Ecto neural progenitor cell (in vitro differentiated cells): ENCODE measurements at places on chromosomes 4 and X.

DNA sequence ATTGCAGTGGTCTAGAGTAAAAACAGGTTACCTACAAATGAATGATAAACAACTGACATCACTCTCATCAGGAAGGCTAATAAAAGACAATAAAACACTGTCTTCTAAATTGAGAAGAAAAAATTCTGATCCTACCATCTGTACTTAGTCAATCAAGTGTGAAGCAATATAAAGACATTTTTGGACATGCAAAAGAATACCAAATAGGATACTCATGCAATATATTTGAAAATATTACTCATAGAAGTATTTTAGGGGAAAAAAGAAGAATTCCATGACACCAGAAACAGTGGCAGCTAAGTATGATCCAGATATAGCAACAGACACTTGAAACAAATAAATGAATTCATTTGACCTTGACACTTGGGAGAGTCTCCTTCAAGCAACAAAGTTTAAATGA lies 63.8 kb upstream of the FAM120C start:
- no peak for DNase-seq

- no peak for DNase-seq
These were observed 44.3 kb upstream of the PDE5A start for GRCh38 chr4:119672938-119673337.

- DNase-seq: no peak
These were observed 50.3 kb upstream of the ENPP6 start for GRCh38 chr4:184267673-184268583.

DNA sequence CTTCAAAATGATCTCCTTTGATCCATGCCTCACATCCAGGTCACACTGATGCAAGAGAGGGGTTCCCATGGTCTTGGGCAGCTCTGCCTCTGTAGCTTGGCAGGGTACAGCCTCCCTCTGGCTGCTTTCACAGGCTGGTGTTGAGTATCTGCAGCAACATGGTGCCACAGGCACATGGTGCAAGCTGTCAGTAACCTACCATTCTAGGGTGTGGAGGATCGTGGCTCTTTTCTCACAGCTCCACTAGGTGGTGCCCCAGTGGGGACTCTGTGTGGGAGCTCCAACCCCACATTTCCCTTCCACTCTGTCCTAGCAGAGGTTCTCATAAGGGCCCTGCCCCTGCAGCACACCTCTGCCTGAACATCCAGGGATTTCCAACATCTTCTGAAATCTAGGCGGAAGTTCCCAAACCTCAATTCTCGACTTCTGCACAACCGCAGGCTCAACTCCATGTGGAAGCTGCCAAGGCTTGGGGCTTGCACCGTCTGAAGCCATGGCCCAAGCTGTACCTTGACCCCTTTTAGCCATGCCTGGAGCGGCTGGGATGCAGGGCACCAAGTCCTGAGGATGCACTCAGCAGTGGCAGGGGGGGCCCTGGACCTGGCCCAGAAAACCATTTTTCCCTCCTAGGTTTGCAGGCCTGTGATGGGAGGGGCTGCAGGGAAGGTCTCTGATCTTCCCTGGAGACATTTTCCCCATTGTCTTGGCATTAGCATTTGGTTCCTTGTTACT lies 137.8 kb upstream of the NUDT6 start:
- no peak for DNase-seq

GRCh38 chr4:173518425-173519102 lies 11.5 kb downstream of the HAND2 start:
- no peak for DNase-seq

- DNase-seq: peak; percentile 34
These were observed 16.1 kb upstream of the USO1 start for GRCh38 chr4:75708218-75708691.

GRCh38 chr4:76998251-76998901 lies 48.8 kb downstream of the SEPTIN11 start:
- DNase-seq: no peak

GRCh38 chr4:18524667-18525066 lies 503.1 kb upstream of the LCORL start:
- DNase-seq: no peak

- DNase-seq: no peak
These were observed 79.0 kb downstream of the SOX3 start for GRCh38 chrX:140425712-140426395.

DNA sequence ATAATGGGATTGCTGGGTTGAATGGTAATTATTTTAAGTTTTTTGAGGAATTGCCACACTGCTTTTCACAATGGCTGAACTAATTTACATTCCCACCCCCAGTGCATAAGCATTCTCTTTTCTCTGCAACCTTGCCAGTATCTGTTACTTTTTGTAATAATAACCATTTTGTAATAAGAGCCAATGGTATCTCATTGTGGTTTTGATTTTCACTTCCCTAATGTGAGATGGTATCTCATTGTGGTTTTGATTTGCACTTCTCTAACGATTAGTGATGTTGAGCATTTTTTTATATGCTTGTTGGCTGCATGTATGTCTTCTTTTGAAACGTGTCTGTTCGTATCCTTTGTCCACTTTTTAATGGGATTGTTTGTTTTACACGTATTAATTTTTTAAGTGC lies 213.1 kb upstream of the HDX start:
- no peak for DNase-seq

DNA sequence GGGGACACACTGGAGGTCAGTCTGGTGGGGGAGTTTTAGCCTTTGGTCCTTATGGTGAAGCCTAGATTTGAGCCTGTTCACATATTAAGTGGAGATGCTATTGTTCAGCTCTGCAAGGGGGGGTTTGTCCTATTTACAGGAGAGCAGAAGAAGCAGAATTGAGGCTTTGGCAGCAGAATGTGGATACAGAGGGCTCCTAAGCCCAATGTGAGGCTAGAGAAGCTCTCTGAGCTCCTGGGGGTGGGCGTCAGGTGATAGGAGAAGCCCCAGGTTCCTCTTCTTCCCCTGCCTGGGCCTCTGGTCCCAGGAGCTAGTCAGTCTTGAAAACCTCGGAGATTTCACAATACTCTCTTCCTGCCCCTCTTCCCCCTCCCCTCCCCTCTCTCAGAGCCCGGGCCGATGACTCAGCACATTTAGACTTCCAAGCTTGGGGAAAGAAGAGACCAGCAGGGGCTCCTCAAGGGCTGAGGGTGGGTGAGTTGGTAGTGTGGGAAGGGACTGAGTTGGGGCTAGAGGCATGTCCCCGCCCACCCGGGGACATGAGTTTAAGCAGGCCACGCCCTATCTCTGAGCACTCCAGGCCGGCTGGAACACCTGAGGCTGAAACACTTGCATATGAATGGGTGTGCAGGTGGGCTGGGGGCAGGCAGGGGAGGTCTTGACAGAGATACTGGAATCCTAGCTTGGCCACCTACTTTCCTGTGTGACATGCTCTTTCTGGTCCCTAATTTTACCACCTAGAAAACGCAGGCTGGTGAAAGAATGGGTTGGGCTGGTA lies 3.4 kb downstream of the TFE3 start:
- DNase-seq: peak; percentile 80

GRCh38 chr4:149986917-149987316 lies 91.3 kb upstream of the DCLK2 start:
- DNase-seq: no peak

DNA sequence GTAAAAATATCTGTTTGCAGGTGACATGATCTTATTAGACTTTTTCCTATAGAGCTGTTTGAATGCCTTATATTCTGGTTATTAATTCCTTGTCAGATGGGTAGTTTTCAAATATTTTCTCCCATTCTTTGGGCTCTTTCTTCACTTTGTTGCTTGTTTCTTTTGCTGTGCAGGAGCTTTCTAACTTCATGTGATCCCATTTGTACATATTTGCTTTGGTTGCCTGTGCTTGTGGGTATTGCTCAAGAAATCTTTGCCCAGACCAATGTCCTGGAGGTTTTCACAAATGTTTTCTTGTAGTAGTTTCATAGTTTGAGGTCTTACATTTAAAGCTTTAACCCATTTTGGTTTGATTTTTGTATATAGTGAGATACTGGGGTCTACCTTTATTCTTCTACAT lies 63.0 kb downstream of the MAGED1 start:
- no peak for DNase-seq

GRCh38 chrX:106404512-106404911 lies 207.3 kb upstream of the RADX start:
- DNase-seq: no peak

DNA sequence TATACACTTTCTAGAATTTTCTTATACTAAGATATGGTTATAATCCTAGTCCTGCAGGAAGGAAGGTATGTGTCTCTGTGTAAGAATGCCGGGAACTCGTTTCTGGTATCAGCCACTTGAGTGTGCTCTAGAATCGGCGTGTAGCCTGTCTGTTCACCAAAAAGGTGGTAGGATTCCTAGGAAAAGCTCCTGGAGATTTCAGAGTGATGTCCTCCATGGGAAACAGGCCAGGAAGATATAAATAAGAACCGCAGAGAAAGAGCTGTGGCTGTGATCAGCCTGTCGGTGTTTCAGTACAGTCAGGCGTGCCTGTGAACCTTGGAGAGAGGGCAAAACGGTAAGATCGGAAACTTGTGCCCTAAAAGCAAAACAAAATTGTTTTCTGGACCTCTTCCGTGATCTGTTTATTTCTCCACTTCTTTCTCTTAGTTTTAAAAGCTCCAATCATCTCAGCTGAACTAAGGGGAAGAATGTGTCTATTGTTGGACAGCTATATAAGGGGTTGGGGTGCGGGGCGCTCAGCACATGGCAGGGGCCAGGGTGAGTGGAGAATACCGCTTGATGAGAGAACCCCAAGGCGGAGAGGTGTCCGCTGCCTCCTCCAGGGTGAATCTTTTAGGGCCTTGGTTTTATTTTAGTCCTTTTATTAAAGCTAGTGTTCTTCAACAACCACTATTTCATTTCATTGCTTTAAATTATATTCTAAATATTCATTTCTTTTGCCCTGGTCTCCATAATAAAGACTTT lies 303.8 kb upstream of the TENM3 start:
- DNase-seq: no peak
